ENCODE measurements at places on chromosomes 12 and 14. TPM values are rescaled to one million over a fixed set of nuclear protein-coding genes. Genes with fewer than 3 reads are reported as not detected.
A peak's percentile ranks its signal among the peaks of the same experiment; 100 is the strongest.

DNA sequence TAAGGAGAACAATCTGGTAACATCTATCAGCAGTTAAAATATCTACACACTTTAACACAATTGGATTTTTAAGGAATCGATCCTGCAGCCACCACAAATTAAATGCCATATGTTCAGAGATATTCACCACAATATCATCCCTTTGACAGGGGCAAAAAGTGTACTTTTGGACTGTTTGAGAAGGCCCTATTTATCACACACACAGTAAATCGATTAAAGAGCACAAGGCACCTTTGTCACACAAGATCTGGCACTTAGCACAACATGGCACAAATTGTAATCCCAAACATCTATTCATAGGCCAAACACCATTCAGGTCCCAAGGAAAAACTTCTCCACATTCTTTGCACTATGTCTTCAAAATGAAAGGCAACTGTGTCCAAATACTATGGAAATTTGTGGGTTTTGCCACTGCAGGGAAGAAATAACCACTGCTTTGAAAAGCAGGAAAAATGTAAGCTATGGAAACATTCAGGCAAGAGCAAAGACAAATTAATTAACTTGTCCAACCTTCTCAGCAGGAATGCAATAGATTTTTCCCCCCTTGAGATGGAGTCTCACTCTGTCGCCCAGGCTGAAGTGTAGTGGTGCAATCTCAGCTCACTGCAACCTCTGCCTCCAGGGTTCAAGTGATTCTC, 282.5 kb upstream of the TMPO start:
- DNase-seq: no peak

GRCh38 chr14:74924061-74924460, 1.0 kb upstream of the RPS6KL1 start:
- DNase-seq: no peak

GRCh38 chr14:92460916-92461579, 52.5 kb upstream of the RIN3 start:
- peak; percentile 96 for DNase-seq

- DNase-seq: peak; percentile 93
Observed at GRCh38 chr12:47867495-47867941, 37.3 kb downstream of the VDR start.

- peak; percentile 14 for DNase-seq
Observed at GRCh38 chr12:98808243-98808875, 163.3 kb downstream of the APAF1 start.

PTGER2 gene
- total RNA-seq: under 0.01 TPM

DNA sequence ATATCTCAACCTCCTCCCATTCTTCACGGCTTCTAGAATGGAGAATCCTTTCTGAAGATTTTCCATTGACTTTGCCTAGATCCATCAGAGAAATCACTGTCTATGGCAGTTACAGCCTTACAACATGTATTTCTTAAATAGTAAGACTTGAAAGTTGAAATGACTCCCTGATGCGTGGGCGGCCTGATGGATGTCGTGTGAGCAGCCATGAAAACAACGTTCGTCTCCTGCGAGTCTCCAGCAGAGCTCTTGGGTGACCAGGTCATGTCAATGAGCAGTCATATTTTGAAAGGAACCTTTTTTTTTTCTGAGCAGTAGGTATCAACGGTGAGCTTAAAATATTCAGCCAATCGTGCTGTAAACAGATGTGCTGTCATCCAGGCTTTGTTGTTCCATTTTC, 139.9 kb upstream of the C14orf180 start:
- DNase-seq: no peak

GSKIP gene
- total RNA-seq: 22.6 TPM

SDS gene
- total RNA-seq: not detected

SOX5 gene
- not detected for total RNA-seq

- DNase-seq: peak; percentile 92
Observed at GRCh38 chr12:1583421-1584078, 10.8 kb downstream of the FBXL14 start.

GRCh38 chr12:51947246-51947996, 4.1 kb upstream of the ACVR1B start:
- no peak for DNase-seq

- no peak for DNase-seq
Observed at GRCh38 chr12:17108877-17109541, 503.0 kb upstream of the LMO3 start.

DNA sequence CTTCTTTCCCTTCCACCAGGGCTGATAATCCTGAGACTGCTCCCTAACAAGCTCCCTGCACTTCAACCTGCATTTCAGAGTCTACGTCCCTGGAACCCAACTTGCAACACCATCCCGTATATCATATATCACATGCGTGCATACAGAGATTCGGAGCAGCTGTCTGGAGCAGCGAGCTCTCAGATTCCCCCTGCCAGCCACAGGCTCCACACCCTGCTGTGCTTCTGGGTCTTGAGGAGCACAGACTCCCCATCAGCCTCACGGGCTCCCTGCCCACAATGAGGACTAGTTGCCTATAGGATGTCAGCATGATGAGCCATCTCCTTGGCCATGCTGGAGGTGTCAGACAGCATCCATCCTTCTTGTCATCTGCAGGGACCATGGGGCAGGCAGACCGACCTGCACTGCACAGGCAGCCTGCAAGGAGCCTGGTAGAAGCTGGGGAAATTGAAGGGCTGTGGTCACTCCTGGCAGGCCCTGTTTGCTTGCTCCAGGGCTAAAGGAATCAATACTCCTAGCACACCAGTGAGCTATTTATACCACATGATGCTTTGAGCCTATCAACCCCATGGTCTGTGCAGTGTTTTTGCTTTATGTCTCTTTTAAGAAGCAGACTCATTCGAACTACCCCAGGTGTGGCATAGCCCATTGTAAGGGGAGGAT, 19.6 kb upstream of the HDAC7 start:
- no peak for DNase-seq

GRCh38 chr12:107317751-107318555, 224.6 kb upstream of the CRY1 start:
- peak; percentile 93 for DNase-seq

GRCh38 chr12:96120359-96121100, 73.6 kb upstream of the ELK3 start:
- no peak for DNase-seq

GIT2 gene
- total RNA-seq: 21.6 TPM

DNA sequence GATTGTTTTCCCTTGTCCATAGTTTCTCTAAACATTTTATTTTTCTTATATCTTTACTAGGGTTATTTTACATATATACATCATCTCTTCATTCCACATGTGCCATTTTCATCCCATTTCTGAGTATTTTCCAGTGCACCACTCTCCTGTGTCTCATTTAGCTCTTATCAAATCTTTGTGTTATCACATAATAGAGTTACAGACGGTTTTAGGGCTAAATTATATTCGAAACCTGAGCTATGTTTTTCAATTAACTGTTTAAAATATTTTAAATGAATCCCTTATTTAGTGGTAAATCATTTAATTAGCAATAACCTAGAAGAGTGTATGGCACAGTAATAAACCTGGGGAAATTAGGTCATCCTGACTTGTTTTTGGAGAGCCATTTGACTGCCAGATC, 160.4 kb upstream of the DCN start:
- DNase-seq: no peak

CFAP54 gene
- total RNA-seq: 9.7 TPM

- peak; percentile 76 for DNase-seq
Observed at GRCh38 chr12:118060301-118061010, 523 bp downstream of the WSB2 start.

DNA sequence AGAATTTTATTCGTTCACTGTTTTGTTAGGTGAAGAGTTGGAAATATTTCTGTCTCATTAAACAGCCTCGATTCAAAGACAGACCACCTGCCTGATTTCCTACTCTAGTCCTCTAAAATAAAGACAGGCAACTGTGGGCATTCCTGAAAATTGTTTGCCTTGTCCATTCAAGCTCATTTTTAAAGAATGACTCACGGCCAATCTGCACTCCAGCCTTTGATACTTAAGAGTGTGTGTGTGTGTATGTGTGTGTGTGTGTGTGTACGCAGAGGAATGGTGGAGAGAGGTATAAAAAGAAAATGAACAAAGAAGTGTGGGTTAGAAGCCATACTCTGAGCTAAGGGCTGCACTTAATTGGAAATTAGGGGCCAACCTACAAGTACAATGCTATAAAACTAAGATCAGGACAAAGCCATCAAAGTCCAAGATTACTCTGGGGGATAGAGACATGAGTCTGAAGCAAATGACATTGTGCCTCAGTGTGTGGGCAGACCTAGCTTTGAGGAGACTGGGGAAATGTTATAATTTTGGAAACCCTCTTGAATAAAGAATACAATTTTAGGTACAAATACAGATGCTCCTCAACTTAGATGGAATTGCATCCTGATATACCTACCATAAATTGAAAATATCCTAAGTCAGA, 45.6 kb upstream of the SOCS2 start:
- DNase-seq: no peak

P2RX7 gene
- total RNA-seq: 3.1 TPM

DNA sequence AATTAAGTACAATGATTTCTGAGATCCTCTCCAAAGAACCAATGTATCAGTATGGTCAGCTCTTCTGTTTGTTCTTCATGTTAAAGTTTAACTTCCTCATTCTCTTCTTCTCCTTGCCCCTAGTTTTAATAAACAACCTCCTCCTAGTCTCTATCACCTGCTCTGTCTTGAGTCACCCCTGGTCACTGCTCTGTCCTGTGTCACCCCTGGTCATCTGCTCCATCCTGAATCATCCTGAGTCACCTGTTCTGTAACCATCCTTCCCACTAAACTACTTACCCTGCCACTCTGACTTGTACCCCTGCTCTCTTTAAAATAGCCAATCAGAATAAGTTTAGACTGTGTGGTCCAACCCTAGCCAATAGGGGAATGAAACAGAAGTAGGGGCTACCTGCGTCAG, 100.5 kb downstream of the ALG10B start:
- no peak for DNase-seq

DNA sequence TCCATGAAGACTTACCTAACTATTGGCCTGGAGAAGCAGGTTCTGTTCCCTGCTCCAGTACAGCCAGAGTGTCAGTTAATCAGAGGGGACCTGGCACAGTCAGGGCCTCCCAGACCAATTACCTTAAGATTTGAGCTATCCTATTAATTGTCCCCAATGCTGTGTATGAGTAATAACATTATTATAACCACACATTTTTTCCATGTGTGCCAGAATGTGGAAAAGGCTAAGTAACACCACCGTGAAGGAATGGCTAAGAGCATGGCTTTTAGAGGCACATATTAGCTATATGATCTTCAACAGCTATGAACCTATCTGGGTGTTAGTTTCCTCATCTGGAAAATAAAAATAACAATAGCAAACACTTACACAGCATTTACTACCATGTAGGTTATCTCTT, 111.1 kb upstream of the RAP1B start:
- DNase-seq: no peak

- no peak for DNase-seq
Observed at GRCh38 chr12:94207467-94207848, 59.1 kb downstream of the PLXNC1 start.

CORO1C gene
- total RNA-seq: 168 TPM

DNA sequence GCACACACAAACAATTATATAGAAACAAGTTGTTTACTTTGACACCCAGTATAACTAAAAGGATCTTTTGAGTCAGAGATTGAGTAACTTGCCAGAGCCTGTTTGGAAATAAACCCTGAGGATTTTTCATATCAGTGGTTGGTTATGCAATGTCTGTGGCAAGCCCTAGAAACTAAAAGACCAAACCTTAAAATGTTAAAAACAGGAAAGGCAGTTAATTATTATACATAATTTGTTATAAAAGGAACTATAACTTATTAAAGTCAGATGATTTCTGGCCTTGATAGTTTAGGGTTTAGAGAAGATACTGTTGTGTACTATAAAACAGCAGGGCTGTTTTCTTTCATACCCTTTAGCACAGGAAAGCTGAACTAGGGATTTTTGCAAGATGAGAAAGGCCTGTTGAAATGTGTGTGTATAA, 44.1 kb downstream of the PSEN1 start:
- DNase-seq: no peak

DNA sequence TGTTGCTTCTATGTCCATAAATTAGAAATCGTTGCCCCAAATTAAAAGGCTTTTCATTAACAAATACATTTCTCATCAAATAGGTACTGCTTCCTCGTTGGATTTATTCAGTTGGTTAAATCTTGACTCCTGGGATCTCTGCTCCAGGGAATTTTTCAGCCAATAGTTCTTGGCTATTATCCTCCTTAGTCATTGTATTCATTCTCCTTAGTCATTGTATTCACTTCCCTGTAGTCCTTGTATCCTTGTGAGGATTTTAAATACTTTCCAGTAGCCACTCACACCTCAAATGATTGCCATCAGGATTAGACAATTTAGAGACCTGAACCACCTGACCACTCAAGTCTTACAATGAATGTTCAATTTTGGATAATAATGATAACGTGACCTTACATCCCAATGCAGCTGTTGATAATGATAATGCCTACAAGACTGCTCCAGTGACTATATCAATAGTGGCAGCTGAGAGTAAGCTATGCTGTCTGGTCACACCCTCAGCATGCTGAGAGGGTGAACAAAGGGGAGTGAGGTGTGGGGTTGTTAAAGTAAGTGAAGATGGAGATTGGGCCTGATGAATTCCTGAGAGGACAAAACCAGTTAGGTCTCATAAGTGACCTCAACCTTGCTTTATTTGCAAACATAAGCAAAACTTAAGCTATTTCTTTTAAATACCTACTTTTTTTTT, 193.7 kb upstream of the RTL1 start:
- no peak for DNase-seq

GRCh38 chr12:132773077-132773955, 11.7 kb upstream of the ANKLE2 start:
- DNase-seq: no peak

- peak; percentile 51 for DNase-seq
Observed at GRCh38 chr14:76811561-76811960, 1.1 kb downstream of the ANGEL1 start.

DNA sequence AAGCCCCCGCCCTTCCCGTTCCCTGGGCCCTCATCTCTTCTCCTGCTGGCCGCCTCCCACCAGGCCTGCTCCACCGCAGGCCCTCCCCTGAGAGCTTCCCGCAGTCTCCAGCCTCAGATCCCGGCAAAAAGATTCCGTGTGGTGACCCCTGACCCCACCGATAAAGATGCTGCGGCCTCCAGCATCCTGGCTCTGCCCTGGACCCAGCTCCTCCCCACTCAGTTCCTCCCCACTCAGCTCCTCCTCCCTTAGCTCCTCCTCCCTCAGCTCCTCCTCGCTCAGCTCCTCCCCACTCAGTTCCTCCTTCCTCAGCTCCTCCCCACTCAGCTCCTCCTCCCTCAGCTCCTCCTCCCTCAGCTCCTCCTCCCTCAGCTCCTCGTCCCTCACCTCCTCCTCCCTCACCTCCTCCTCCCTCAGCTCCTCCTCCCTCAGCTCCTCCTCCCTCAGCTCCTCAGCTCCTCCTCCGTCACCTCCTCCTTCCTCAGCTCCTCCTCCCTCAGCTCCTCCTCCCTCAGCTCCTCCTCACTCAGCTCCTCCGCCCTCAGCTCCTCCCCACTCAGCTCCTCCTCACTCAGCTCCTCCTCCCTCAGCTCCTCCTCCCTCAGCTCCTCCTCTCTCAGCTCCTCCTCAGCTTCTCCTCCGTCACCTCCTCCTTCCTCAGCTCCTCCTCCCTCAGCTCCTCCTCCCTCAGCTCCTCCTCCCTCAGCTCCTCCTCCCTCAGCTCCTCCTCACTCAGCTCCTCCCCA, 17.0 kb downstream of the NOC4L start:
- peak; percentile 66 for DNase-seq

GRCh38 chr14:89519040-89519439, 102.0 kb upstream of the FOXN3 start:
- no peak for DNase-seq

Data from lung microvascular endothelial cell (primary cell).